ENCODE measurements at places on chromosomes 7 and 10.

GRCh38 chr7:106033735-106034134, 70.7 kb downstream of the CDHR3 start:
- DNase-seq: no peak

DNA sequence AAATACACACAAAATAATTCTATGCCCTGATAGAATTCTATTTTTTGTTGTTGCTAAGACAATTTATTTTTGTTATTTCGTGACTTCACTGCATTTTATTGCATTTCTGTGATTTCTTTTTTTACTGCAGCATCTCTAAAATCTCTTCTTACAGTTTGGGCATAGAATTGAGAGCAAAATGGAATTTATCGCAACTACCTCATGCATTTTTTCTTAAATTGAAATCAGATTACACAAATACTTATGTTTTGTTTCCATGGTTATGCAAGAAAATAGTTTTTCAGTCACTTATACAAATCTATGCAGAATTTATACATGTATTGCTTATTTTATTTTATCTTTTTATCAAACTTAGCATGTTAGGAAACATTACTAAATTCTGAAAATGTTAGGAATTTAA, 781.8 kb upstream of the LRRTM3 start:
- no peak for DNase-seq

- no peak for DNase-seq
Observed at GRCh38 chr10:94239696-94240095, 123.0 kb downstream of the NOC3L start.

DNA sequence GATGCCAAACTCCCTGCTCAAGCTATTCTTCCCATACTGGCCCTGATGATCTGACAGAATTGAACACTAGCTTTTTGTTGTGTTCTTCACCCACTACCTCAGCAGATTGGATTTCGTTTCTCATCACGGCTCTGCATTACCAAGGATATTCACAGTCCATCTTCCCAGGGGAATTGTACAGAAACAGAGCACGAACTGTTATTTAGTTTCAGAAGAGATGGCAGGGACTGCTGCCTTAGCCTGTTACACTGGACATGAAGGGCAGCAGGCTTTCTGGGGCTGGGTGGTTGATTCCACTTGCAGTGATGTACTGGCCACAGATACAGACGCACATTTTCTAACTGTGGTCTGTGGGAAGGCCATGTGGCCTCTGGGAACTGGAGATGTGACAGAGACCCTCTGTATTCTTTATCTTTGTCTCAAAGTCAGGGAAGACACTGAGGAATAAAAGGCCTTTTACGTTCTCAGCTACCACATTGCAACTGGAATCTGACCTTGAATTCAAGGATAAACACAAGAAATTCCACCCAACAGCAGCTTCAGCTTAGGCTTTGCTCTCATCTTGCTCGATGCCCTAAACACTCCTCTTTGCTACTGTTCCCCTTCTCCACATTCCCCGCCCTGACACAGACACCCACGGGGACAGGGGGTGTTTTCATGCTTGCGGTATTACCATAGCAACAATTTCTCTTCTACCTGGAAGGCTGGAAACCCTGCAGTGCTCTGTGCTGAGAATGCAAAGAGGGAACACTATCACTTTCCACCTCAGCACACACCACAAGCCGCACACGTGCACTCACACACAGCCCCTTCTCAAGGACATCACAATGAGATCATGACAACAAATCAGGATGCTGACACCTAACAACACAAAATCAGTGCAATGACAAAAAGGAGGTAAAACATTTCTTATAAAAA, 81.7 kb downstream of the RNF216 start:
- DNase-seq: peak; percentile 42

GRCh38 chr10:60732807-60733516, 45.3 kb upstream of the CDK1 start:
- DNase-seq: no peak

GRCh38 chr10:97319671-97320479, 804 bp downstream of the FRAT1 start:
- peak; percentile 45 for DNase-seq

DNA sequence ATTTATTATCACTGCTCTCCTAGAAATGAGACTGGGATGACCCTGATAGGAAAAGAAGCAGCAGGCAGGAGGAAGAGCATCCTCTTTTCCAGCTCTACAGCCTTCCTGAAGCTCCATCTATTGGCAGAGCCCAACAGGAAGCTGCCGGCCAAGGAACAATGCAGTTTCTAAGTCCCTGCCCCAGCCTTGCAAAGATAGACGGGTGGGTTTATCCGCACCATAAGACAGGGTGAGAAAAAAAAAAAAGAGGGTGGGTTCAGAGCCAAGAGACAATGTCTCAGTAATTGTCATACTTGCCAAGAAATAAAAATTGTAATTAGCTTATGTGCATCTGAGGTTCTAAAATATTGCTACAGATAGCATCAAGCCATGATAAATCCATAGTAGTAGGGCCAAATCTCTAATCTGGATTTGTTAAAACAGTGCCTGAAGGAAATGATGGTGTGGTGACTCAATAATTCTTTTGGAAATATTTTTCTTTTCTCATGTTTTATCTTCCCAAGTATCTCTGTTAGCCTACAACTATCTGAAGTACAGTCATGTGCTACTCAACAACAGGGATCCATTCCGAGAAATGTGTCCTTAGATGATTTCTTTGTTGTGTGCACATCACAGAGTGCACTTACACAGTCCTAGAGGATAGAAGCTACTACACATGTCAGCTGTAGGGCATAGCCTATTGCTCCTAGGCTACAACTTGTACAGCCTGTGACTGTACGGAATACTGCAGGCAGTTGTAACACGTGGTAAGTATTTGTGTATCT, 242.9 kb upstream of the CXCL12 start:
- no peak for DNase-seq

DNA sequence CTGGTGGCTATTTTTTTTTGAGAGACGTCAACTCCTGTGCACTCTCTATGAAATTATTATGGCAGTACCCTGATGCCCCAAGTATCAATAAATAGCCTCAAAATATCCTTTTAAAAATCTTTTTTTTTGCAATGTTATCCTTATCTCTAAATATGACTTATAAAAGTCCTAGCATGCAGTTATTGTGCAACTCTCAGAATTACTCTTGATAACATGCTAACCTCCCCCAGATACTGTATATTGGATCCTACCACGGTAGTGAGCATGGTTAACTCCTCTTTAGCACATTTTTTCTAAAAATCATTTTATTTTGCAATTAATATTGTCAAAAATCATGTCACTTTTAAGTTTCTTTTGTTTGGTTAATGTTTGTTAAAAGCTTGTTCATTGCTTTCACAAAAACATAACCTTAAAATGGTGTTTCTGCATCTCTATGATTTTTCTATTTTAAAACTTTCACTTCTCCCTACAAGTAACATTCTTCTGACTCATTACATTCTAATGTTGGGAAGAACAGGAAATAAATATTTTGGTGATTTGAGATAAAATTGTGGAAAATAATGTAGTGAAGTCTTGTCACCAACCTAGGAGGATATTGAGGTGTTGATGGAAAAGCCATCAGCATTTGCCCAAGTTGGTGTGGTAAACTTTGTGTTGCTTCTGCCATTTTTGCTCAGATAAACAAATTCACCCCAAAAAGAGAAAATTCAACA, 42.1 kb upstream of the ADRA2A start:
- no peak for DNase-seq

- DNase-seq: no peak
Observed at GRCh38 chr7:24882989-24883621, 96.9 kb downstream of the OSBPL3 start.

DNA sequence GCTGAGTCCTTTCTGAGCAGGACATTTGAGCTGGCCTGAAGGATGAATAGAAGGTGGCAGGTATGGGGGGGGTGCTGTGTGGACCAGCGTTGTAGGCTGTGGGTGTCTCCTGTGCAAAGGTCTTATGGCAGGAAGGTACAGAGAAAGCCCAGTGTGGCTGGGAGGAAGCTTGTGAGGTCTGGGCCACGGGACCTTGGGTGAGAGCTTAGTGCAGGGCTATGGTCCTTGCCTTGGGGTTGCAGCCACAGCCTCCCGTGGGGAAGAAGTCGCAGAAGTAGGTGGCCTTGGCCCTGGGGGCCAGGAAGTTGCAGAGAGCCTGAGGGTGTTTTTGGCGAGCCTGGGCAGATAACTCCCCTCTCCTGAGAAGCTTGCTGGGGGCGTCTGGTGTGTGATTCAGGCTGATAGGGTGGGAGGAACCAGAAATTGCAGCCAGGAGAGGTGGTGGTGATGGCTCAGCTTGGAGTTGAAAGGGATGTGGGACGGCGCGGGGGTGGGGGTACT, 172.0 kb upstream of the TNRC18 start:
- DNase-seq: no peak

DNA sequence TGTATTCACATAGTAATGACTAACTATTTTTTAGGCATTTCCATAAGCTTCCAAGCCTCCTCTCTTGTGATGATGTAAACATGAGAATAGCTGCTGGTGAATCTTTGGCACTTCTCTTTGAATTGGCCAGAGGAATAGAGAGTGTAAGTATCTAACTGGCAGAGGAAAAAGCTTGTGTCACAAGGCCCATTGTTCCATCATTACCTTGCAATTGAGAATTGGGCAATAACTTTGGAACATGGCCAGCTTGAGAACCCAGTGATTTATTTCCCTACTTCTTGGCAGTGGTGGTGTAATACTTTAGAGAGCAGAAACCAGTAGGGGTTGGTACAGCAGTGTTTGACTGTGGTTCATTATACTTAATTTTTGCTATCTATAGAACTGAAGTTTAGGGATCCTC, 12.0 kb downstream of the IFRD1 start:
- no peak for DNase-seq

DNA sequence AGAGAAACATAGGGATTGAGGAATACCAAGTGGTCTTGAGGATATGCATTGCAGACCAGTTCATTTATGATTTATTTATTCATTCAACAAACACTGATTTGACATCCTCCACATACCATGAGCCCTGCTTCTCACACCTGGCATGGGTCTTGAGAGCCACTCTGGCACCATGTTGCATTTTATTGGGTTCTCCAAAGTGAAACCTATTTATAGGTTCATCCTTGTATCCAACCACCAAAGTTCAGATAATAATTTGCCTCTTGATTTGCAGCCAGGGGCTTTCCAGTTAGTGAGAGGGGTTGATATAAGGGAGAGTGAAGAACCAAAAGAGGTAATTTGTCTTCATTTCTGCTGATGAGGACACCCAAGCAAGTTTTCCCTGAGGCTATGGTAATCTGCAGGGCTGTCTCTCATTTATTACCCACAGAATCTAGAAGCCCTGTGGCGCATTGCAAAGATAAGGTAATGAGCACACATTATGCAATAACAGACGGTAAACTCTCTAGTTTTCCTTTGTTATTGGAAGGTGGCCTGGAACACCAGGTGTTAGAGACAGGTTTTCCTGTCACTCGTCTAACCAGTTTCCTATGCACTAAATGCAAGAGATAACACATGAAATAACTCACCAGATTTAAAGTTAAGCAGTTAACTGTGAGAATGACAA, 28.8 kb upstream of the ICA1 start:
- DNase-seq: no peak

DNA sequence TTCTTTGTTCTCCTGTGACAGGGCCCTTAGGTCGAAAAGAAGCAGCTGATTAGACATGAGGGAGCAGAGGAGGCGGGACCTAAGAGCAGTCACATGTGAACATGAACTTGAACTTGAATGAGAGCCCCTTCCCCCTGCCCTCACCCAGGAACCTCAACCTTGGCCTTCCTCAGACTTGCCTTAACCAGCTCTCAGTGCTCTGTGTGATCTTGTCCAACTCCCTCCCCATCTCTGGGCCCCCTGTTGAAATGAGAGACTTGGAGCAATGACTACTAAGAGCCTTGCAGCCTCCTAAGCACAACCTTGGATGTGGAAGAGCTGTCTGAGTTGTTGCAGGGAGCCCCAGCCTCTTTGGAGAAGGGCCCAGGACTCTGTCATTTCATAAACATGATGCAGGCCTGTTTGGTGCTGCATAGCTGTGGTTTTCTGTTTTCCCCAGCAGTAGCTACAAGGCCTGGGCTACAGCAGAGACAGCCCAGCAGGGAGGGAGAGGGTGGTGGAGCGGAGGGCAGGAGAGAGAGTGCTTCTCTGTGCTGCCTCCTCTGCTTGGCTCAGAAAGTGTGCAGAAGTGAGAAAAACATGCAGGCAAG, 123.9 kb upstream of the ZMIZ1 start:
- DNase-seq: no peak

GRCh38 chr7:45082031-45082830, 6.5 kb downstream of the NACAD start:
- DNase-seq: no peak

- no peak for DNase-seq
Observed at GRCh38 chr10:29636178-29636577, 1.4 kb upstream of the SVIL start.

DNA sequence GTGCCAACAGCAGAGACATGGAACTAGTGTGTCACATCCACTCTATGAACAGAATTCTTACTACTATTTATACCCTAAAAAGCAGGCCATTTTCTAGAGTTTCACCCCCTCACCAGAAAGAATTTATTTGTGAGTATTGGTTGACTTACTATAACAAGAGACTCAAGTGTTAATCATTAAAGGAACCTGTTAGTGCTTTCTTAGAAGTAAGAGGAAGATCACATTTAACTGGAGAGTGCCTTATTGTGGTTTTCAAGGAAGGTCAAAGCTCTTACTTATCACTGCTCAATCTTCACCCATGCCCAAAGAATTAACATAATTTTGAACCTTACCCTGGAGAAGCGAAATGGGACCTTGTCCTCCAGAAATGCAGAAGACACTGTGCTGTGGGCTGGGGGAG, 169.3 kb upstream of the PRSS1 start:
- no peak for DNase-seq

DNA sequence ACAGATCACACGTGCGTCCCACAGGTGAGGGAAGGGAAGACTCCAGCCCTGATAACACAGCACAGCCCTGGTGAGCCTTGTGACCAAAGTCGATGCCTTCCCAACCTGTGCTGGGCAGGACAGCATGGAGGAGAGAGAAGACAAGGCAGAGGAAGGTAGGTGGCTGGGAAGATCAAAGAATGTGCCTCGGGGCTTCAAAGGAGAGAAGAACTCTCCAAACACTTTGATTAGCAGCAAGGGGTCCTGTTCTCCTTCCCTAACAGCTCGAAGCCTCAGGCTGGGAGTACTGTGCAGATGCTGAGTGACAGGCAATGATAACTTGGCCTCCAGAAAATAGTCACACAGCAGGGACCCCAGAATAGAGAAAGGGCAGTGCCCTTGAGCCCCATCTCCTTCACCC, 288.5 kb downstream of the TCERG1L start:
- DNase-seq: no peak

DNA sequence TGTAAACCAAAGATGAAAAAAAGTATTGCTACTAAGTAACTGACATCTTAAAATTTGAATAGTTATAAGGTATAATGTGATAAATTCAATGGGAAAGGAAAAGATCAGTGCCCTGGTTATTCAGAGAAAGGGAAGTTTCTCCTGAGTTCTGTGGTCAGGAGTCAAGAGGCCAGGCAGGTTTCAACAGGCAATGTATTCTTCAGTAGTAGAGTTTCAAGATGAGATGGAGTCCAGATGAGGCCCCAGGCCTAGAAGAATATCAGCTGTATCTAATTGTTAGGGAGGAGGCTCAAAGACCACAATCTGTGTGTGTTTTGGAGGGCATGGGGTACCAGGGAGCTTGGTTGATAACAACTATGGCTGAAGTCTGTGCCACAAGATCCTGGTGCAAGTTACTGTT, 101.4 kb upstream of the DLX6 start:
- no peak for DNase-seq

GRCh38 chr7:35717013-35717412, 22.1 kb upstream of the HERPUD2 start:
- no peak for DNase-seq
